ENCODE measurements at places on chromosomes 5 and 9.
A peak's percentile ranks its signal among the peaks of the same experiment; 100 is the strongest.

DNA sequence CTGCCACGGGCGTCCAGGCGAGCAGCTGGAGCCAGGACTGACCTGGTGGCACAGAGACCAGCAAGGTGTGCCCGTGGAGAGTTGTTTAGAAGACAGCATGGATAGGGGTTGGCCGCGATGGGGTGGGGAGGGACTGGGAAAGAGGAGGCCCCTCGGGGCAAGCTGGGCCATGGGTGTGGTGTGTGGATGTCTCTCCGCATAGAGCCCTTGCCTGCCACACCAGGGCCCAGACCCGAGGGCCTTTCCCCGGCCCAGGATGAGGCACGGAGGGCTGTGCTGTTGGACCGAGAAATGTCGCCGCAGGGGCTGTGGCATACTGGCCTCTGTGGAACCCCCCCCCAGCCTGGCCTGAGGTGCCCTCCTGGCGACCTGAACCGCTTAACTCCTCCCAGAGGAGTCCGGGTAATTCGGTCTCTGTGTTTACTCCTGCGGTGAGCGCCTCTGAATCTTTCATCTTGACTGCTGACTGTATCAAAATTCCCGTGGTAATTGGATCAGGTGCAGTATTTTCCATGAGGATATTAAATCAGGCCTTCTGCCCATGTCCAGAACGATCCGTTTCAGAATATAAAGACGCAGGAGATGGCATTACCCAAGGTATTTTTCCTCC lies 22.5 kb upstream of the LAMC3 start:
- DNase-seq: no peak

DNA sequence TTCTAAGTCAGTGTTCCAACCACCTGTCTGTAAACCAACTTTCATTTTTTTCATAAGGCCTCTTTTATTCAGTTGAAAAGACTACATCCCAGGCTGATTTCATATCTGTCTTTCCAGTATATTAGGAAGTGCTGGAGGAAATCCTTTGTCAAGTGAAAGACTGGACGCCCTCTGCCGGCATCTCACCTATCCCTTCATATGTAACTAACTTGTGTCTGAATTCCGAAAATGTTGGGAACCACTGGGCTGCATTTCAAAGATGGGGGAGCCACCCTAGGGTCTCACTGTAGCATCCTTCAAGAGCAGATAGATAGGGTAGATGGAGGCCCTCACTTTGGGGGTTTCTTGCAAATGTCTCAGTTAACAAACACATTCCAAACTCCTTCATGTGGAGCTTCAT lies 569.8 kb downstream of the CTNND2 start:
- DNase-seq: no peak

- DNase-seq: no peak
Measured at GRCh38 chr5:73754254-73754653, 128.3 kb downstream of the ARHGEF28 start.

GRCh38 chr9:69339620-69340019 lies 14.6 kb downstream of the ENTREP1 start:
- no peak for DNase-seq

DNA sequence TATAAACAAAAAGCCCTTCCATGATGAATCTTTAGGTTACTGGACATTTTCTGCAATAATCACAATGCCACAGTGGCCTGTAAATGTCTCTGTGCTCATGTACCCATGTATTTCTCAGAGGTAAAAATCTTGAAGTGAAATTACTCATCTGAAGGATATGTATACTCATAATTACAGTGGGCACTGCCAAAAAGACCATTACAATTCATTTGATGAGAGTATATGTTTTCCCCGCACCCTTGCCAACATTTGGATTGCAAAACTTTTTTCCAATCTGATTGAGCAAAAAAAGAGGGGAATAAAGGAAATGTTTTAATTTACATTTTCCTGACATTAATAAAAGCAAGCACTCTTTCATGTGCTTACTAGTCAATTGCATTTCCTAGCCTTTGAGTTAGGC lies 110.5 kb downstream of the EPB41L4A start:
- DNase-seq: no peak

- peak; percentile 72 for DNase-seq
Measured at GRCh38 chr5:101112645-101113044, 209.6 kb upstream of the ST8SIA4 start.

DNA sequence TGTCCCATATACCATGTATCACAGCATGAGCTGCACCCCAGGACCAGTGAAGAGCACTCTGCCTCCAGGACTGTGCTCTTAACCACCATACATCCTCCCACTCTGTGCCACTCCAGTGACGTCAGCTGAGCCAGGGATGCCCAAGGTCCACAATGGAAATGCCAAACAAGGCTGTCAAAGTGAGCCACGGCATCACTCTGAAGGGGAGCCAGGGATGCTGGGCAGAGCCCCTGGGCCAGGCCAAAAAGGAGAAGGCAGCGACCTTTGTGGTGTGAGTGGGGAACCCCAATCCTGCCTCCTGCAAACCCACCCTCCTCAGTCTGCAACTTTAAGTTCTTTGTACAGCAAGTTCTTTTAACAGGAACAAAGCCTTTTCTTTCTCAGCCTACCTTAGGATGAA lies 242.7 kb downstream of the SYK start:
- no peak for DNase-seq

- no peak for DNase-seq
Measured at GRCh38 chr5:153655201-153655510, 164.7 kb downstream of the GRIA1 start.

- DNase-seq: no peak
Measured at GRCh38 chr9:136666372-136667213, 3.9 kb downstream of the EGFL7 start.

- no peak for DNase-seq
Measured at GRCh38 chr9:136657974-136658848, 4.5 kb upstream of the EGFL7 start.

GRCh38 chr5:145904743-145905142 lies 31.6 kb upstream of the SH3RF2 start:
- no peak for DNase-seq

DNA sequence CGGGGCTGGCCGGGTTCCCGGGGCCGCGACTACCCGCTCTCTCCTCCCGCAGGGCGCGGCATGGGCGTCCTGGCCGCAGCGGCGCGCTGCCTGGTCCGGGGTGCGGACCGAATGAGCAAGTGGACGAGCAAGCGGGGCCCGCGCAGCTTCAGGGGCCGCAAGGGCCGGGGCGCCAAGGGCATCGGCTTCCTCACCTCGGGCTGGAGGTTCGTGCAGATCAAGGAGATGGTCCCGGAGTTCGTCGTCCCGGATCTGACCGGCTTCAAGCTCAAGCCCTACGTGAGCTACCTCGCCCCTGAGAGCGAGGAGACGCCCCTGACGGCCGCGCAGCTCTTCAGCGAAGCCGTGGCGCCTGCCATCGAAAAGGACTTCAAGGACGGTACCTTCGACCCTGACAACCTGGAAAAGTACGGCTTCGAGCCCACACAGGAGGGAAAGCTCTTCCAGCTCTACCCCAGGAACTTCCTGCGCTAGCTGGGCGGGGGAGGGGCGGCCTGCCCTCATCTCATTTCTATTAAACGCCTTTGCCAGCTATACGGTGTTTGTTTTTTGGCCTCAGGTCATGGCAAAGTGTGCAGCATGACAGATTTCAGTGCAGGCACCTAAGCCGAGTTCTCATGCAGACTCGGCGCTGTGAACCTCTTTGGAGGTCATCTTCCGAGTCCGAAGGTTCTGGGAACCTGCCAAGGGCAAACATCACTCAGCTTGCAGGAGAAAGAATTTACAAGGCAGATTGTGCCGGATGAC lies 516 bp downstream of the MRPL41 start:
- DNase-seq: no peak

DNA sequence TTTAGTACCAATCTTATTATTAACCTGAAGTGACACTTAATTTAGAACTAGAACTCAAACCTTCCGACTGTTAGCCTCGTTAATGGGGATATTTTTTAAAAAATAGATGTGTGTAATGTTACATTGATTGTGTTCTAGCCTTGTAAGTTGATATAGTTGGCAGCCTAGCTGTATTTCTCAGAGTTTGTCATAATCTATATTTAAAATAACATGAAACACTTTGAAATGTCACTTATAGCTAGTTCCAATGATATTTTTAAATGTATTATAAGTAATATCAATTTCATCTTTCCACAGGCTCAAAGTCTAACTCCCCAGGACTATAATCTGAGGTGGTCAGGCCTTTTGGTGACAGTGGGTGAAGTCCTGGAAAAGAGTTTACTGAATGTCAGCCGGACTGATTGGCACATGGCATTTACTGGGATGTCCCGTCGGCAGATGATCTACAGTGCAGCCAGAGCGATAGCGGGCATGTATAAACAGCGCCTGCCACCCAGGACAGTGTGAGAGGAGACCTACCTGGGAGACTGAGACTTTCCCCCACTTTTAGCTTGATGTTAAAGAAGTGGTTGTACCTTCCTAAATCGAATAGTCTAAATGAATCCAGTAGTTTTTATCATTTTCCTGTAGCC lies 34.1 kb downstream of the PRRC1 start:
- no peak for DNase-seq

- no peak for DNase-seq
Measured at GRCh38 chr9:72579190-72579589, 57.8 kb downstream of the TMC1 start.

GRCh38 chr5:111227801-111228200 lies 3.6 kb downstream of the CAMK4 start:
- DNase-seq: no peak

DNA sequence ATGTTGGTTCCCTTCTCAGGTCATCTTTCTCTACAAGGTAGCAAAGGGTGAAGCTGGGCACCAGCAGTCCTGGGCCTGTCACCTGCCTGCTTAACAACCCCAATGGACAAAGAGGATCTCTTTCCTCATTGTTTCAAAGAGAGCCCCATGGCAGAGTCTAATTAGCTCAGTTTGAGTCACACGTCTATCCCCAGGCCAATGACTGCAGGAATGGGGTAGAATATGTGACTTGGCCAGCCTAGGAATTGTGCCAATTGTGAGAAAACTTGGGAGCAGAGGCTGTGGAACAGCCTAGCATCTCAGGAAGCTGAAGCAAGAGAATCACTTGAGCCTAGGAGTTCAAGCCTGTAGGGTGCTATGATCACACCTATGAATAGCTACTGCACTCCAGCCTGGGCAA lies 3.6 kb upstream of the RAPGEF1 start:
- no peak for DNase-seq

Measured in NCI-H2029 (cell line).